ENCODE measurements at places on chromosomes 2 and 18. TPM values are rescaled to one million over a fixed set of nuclear protein-coding genes. Genes with fewer than 3 reads are reported as not detected.

The STARD6 gene
- total RNA-seq, result not detected

The RAB6C gene
- total RNA-seq, result 0.42 TPM

The SCN7A gene
- total RNA-seq, result 77.2 TPM

The SLC8A1 gene
- total RNA-seq, result 125 TPM

The C2orf76 gene
- total RNA-seq, result 9.2 TPM

All from gastroesophageal sphincter (tissue), 4 donors.